ENCODE measurements at places on chromosomes 6 and 20.

GRCh38 chr20:36572701-36573102 lies 695 bp upstream of the TGIF2 start:
- DNase-seq, result peak; percentile 63

DNA sequence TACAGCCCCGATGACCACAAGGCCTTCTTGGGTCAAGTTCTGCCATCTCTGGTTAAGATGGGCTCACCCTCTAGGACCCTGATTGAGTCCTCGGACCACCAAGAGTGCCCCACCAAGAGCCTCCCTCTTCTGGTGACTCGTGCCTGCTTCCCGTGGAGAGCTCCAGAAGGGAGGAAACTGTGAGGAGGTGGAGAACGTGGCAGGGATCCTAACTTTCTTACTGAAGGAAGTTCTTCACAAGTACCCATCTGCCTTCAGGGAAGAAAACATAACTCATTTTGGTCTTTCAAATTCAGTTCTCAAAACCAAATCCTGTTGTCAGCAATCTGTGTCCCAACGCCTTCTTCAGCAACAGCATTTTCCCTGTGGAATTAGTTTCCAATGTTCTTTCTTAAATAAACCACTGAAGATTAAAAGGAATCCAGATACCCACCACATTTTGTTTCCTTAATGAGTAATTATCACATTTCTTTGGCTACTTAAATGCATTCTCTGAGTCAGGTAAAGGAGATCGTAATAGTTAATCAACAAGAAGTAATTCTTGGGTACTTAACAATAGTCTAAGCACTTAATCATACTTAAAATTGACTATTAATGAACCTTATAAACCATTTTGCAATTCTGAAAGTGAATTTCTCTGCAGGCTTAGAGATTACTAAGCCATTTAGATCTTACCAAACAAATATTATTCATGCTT lies 185.8 kb upstream of the SGK1 start:
- no peak for DNase-seq

DNA sequence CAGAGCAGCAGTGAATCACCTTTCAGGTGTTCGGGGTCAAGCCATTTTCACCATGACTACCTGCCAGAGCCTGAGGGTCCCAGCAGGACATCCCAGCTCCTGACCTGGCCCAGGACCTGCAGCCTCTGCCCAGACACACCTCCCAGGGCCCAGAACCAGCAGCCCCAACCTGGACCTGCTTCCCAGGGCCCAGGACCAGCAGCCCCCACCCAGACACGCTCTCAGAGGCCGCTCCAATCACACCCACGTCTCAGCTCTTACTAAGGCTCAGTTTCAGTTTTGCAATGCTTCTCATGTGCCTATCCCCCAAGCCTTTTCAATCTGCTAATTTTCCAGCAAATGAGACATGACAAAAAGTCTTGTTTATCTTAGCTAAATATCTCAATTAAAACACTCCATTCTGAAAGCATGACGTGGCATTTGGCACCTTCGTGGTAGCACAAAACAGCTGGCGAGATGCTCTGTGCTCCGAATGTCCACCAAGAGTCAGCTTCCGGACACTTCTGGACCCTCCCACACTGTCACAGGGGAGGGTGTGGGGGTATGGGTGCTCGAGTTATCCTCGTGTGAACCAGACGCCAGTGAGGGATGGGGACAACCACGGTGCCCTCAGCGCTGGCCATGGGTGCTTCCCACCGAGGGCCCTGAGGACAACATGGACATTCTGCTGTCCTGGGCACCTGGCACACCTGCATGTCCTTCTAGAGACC lies 253.2 kb downstream of the DLL1 start:
- DNase-seq, result no peak

GRCh38 chr6:162917506-162917905 lies 189.7 kb downstream of the PACRG start:
- DNase-seq, result no peak

DNA sequence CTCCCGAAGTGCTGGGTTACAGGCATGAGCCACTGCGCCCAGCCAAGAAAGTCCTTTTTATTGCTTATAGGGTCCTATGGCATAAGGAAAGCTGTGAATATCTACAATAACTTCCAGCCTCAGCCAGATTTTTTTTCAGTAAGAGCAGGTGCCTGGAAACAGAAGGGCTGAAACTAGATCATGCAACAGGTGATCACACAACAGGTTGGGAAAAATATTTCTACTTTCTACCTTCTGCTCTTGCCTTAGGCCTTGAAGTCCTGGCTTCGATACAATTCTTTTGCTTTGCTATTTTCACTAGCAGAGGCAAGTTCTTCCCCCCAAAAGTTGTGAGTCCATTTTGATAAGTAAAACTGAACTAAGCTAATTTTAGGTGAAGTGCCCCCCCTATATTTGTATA lies 9.7 kb upstream of the FBXO30 start:
- no peak for DNase-seq

GRCh38 chr6:133306931-133307330 lies 65.8 kb downstream of the EYA4 start:
- no peak for DNase-seq

GRCh38 chr20:7520361-7520760 lies 419.9 kb downstream of the HAO1 start:
- no peak for DNase-seq

DNA sequence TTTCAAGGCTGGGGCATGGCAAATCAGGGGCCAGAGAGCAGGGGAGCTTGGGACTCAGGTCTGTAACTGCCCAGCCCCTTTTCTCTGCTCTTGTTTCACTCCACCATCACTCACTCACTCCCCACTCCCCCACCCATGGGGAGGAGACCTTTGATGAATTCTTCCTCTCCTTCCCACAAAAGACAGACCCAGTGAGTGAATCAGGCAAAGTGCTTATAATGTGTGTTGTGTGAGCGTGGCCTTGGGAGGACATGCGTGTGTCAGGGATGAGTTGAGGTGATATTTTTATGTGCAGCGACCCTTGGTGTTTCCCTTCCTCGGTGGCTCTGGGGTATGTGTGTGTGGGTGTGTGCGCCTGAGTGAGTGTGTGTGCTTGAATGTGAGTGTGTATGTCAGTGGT lies 1.0 kb upstream of the CUL9 start:
- DNase-seq, result no peak

GRCh38 chr20:41165001-41165882 lies 27.9 kb downstream of the PLCG1 start:
- no peak for DNase-seq

DNA sequence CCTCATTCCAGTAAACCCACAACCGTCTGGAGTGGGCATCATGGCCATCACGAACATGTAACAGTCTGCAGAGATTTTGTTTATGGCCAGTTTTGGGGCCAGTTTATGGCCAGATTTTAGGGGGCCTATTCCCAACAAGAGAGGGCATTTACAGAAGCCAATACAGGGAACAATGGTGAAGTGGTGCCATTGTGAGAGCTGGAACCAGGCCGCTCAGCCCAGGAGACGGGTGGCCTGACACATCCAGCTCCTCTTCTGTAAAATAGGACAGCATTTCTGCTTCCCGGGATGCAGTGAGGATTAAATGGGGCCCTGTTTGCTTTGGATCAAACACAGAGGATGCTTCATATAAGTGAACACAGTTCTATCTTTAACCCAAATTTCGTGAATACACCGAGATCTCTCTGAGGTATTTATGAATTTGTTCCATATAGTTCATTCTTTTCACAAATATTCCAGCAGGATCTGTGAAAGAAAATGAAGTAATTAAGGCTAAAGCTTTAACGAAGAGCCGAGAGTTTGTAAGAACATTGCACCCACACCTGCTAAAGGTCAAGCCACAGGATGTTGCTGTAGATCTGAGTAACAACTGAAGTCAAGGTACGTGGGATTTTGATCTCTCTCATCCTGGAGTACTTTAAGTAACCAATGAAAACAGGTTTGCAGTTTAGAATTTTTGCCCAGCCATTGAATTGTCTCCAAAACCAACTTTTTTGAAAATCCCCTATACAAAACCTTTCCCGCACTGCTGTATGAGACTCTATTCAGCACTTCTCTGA lies 14.5 kb upstream of the SIRPG start:
- DNase-seq, result no peak

GRCh38 chr6:157069585-157069984 lies 253.7 kb downstream of the TMEM242 start:
- no peak for DNase-seq

DNA sequence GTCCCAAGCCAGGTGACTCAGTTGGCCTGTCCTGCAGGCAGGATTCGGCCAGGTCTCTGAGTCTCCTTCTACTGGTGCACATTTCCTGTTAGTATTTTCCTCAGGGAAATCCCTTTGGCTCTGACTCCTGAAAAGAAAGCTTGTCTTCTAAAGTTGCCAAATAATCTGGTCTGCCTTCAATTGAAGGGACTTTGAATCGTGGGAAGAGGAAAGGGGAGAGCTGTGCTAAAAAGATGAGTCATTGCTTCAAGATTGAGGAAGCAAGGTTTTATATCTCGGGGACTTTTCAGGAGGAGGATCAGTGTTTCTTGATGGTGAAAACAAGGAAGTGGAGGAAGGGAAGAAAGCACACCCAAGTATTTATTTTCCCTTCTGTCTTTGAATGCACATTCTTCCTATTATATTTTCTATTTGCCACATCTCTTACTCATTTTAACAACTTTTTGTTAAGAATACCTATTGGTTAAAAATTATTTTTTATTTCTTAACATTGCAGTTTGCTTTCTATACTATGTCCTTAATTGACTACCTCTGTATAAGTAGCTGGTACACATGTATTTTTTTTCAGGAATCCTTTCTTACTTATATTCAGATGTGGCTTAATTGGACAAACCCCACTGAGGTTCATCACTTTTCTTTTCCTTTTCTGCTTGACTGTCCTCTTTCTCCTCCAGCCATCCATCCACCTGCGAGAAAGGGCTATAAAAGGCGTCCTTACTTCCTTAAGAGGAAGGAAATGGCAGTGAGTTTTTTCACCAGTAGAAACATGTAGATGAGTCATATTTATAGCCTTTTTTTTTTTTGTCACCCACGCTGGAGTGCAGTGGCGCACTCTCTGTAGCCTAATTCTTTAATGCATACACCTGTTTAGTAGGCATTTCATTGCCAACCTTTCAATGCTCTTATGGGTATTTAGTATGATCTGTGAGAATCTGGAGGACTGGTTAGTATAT lies 15.0 kb upstream of the IFNGR1 start:
- DNase-seq, result peak; percentile 64
